PC-9 (cell line): ENCODE measurements at places on chromosomes 13 and 19.

DNA sequence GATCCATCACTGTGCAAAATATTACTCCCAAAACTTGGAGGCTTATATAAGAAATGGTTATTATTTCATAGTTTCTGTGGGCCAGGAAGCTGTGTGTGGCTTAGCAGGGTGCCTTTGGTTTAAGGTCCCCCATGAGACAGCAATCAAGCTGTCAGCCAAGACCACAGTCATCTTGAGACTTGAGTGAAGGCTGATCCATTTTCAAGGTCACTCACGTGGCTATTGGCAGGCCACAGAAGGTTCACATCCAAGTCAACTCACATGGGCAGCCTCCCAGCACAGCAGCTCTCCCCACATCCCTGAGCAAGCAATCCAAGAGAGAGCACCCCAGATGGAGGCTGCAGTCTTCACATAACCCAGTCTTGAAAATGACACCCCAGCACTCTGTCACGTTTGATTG is 537.4 kb downstream of the MYO16 start:
- no peak for DNase-seq

GRCh38 chr13:63586467-63586866 is 2170.8 kb upstream of the PCDH20 start:
- no peak for DNase-seq

- DNase-seq, result peak; percentile 66
Measured at GRCh38 chr19:10501971-10502523, 1.1 kb downstream of the KEAP1 start.

DNA sequence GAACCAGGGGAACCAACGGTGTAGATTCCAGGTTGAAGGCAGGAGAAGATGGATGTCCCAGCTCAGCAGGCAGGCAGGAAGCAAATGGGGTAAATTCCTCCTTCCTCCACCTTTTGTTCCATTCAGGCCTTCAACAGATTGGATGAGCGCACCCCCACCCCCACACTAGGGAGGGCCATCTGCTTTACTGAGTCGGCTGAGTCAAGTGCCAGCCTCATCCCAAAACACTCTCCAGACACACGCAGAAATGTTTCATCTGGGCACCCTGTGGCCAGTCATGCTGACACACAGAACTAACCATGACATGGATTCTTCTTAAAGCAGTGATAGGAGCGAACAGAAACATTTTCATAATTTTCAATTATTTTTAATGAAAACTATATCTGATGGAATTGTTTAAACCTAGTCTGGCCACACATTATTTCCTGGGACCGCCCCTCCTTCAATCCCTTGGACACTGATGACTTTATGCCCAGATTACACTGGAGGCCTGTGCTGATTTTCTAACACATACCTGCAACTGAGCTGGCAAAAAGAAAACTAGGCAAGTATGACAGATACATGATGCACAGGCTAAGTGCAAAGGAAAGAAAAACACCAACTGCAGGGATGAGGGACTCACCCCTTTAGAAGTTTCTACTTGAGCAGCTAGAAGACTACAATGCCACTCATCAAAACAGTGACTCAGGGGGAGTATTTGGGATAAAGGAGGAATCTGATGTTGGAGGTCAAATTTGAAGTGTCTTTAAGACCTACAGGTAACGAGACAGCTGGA is 154.2 kb downstream of the TNFRSF19 start:
- DNase-seq, result no peak

GRCh38 chr13:94192431-94192975 is 287.0 kb downstream of the DCT start:
- DNase-seq, result no peak

GRCh38 chr19:2536461-2536860 is 60.5 kb downstream of the GADD45B start:
- no peak for DNase-seq

DNA sequence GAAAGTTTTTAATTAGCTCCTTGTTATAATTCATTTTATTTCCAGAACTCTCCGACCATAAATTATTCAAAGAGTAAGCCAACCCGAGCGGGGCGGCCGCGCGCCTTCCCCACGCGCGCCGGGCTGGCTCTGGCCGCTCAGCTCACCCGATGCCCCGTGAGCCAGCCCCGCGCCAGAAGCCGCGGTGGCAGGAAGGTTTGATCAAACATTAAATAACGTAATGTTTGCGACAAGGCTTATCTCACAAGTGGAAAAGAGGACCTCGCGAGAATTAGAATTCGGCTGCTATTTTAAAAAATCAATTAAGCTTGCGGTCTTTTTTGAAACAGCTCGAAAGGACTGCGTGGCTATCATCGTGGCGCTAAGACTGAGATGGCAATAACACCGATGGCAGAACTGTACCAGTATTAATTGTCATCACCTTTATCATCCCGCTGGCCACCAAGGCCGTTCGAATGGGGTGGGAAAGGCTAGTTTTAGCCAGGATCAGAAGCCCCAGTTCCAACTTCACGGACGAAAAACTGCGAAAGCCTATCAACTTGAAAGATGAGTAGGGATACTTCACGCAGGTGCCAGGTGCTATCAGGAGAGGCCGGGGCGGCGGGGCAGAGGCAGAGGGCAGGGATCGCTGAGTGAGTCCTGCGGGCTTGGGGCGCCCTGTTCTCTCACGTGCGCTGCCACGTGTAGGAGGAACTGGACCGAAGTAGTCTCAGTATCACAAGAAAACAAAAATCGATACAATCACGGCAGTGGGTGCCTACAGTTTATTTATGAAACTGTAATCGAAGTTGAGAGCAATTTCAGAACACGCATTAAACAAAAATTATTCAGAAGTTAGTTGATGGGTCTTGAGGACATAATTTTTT is 6.4 kb downstream of the POU4F1 start:
- no peak for DNase-seq

DNA sequence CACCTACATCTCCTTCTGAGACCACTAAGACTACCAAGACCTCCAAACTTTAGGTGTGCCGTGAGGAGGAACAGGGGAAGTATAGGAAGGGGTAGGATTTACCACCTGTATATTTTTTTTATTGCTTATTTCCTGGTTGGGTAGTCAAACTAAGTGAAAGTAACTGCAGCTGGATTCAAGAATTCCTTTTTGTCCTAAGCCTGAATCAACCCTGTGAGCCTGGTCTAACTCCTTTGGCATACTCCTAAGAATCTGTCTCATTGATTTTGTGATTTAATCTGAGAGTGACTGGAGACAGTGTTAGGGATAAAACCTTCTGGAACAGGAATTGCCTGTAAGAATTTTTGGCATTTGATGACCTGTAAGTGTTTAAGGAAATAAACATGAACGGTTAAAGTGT is 523.5 kb upstream of the MIR17HG start:
- DNase-seq, result no peak

DNA sequence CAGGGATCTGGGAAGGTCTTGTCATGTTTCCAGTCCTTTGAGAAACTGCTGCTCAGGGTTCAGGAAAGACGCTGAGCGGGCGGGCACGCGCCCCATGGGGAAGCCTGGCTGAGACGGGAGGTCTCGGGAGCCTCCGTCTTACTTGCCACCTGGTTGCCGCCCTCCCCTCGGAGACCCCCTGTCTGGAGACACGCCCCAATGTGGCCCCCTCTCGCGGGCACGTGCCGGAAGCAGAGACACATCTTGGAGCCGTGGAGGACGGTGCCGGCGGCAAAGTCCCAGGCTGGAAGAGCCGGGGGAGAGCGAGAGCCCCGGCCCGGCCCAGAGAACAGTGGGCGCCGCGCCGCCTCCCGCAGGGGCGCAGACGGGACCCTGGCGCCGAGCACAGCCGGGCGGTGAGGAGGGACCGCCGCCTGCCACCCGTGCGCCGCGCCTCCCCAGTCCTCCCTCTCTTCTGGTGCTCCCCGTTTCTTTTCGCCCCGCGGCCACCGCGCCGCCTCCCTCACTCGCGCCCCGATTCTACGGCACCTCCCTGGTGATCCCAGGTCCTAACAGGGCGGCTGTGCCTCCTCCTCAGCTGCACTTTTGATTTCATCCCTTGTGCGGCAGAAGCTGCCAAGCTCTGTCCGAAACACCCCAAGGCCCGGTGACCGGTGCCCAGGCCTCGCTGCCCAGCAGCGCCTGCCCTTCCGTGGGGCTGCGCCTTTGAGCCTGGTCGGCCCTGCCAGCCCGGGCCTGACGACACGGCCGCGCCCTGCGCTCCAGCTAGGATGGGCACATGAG is 15.5 kb downstream of the GJB2 start:
- no peak for DNase-seq

DNA sequence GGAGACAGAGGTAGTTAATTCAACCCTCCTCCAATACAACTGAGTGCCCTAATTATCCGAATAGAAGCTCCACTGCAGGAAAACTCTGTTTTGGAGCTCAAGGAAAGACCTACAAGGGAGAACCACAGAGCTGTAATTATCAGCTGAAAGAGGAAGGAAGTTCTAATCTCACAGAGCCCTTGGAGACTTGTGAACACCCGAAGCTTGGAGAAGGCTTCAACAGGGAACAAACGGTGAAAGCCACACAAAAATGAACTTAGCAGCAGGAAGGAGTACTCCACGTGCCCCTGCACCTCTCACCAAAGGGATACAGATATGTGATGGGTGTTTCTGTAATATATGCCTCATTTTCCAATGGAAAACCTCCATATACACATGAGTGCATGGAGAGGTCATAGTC is 61.1 kb downstream of the IRS2 start:
- DNase-seq, result no peak

- DNase-seq, result no peak
Measured at GRCh38 chr13:36421447-36421846, 10.8 kb upstream of the CCNA1 start.

GRCh38 chr13:102940143-102940542 is 94.3 kb downstream of the ERCC5 start:
- no peak for DNase-seq

DNA sequence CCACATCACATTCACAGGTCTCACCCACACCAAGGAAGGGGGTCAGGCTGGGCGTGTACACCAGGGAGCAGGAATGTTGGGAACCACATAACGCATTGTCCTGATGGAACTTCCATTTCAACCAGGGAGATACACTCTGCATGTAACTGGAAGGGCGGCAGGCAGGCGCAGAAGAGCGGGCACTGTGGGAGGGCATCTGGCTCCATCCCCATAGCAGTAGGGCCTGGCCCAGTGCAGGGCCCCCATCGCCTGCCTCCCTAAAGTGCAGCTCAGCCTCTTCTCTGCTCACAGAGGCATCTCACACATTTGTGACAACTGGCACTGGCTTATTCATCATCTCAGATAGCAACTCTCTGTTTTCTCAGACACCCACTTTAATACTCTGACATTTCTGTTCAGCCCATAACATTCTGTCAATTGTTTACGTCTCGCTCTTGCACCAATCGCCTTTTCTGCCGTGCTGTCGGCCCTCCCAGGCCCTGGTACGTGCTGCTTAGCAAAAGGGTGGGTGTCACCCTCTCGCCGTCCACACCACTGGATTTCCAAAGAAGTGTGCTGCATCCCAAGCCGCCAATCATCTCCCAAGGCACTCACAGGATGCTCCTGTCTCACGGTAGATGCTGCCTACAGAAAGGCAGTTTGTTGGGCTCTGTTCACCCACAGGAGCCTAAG is 353.3 kb upstream of the ZNF507 start:
- no peak for DNase-seq

GRCh38 chr19:13015361-13016223 is 20.3 kb downstream of the NFIX start:
- DNase-seq, result no peak

- no peak for DNase-seq
Measured at GRCh38 chr13:31175847-31176532, 14.3 kb upstream of the HSPH1 start.

DNA sequence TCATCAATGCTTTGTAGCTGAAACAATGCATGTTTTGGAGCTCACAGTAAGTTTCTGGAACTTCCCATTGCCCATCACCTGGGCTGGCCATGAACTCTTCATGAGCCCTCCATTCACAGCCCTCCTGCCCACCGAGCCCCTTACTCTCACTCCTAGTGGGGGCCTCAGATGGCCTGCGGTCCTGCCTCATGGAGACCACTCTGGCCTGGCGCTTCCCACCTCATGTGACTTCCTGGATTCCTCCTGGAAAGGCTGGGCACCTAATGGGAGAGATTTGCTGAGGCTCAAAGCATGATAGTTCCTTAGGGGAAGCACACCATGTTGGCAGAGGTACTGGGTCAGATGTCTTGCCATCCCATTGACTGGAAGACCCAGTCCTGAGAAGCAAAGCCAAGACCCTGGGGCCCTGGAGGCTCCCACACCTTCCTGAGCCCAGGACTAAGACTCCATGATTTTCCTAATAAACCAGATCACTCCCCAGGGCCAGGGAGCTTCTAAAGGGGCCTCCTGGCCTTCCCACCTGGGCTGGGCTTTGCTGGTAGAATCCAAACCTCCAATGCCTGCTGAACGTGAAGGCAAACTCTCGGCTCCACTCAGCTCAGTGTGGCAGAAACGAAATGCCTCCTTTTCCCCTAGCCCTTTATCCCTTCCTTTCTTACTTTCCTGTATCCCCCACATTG is 49.4 kb upstream of the ZNF536 start:
- DNase-seq, result no peak

DNA sequence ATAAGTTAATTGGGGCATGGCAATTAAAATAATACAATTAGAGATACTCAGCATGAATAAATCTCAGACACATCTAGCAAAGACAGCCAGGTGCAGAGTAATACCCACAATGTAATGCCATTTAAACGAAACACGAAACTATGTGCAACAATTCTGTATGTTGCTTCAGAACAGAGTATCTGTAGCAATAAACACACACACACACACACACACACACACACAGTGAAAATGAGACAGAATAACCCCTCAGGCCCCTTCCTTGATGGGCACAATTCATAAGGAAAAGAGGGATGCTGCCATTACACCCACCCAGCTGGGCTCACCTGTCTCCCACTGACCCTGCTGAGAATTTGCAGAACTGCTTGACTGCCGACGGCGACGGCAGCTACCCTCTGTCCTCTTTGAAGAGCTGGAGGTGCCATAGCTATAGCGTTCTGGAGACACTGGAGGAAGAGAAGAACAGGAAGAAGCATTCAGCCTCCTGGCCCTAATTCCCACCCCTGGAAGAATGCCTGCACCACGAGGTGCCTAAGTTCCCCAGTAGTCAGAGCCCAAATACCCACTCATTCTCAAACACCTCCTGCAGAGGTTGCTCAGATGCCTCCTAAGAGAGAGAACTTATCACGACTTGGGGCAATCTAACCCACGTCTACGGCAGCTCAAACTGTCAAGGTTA is 2.5 kb downstream of the DEDD2 start:
- no peak for DNase-seq

GRCh38 chr13:95276037-95276505 is 25.2 kb downstream of the ABCC4 start:
- DNase-seq, result no peak

GRCh38 chr19:55152017-55152416 is 3.0 kb upstream of the TNNT1 start:
- DNase-seq, result no peak

DNA sequence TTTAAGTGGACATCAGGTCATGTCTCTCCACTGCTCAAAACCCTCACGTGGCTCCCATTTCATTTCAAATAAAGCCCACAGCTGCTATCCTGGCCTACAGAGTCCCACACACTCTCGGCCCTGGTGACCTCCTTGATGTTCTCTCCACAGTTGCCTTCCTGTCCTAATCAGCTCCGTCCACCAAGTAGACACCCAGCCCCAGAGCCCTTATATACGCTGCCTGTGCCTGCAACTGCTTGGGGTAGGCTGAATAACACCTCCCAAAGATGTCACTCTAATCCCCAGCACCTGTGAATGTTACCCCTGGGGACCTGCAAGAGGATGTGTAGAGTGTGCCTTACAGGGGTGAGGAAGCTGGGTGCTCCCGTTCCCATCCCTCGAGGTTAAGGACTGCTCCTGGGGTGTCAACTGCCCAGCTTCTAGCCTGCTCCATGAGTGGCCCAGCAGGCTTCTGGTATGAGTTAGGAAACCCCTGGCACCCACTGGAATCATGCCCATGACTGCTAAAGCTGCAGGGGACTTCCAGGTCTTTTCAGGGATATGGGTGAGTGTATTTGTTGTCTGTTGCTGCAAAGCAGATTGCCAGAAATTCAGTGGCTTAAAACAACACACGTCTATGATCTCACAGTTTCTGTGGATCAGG is 6.0 kb downstream of the FAM187B start:
- DNase-seq, result no peak
